ENCODE measurements at places on chromosomes 12 and 14. TPM values are rescaled to one million over a fixed set of nuclear protein-coding genes. Genes with fewer than 3 reads are reported as not detected.

The LMNTD1 gene
- not detected for total RNA-seq

The FSCB gene
- not detected for total RNA-seq

The TAS2R10 gene
- total RNA-seq: 0.22 TPM

The LRRIQ1 gene
- 0.39 TPM for total RNA-seq

The PSMC6 gene
- total RNA-seq: 103 TPM

The WDHD1 gene
- total RNA-seq: 93.7 TPM

The CMA1 gene
- total RNA-seq: not detected

GRCh38 chr12:124764451-124764850 is 99.2 kb downstream of the SCARB1 start:
- DNase-seq: no peak

GRCh38 chr12:117580718-117581062 is 219.3 kb upstream of the NOS1 start:
- DNase-seq: peak; percentile 99

- no peak for DNase-seq
Measured at GRCh38 chr14:26175658-26176057, 422.2 kb downstream of the NOVA1 start.

DNA sequence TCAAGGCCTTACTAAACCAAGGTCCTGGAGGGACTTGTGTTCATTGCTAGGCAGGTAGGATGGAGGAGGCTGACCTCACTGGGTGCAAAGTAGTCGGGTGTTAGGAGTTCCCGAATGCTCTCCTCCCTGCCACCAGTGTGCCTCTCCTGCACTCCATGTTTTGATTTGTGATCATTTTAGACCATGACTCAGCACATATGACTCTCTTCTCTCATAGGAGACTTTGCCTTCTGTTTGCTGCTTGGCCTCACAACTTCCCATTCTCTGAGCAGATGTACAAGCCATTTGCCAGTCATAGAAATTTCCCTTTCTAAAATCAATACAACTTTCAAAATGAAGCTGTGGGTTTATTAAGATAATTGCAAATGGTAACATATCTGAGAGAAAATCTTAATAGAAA is 46.6 kb upstream of the LRIG3 start:
- DNase-seq: no peak

DNA sequence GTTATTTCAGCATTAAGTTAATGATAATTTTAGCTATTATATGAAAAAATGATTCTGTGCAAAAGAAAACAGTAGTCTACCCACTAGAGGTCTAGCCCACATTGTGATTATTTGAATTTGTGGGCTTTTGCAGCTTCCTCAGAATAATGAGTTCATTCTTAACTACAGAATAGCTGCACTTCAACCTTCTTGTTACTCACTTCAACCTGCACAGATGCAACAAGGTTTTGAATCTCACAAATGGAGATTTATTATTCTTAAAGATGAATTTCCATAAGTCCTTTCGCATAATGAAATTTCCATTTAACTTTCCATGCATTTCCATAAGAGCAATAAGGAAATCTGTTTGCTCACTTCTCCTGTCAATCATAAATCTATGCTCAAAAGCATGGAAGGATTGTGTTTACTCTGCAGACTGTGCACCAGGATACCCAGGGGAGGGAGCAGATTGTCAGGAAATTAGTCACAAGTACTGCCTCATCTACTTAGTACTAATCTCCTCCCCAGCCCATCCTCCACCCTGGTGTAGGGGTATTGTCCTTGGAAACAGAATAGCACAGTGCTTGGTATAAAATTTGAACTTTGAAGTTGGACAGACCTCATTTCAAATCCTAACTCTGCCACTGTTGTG is 24.1 kb downstream of the PTGER2 start:
- DNase-seq: no peak

GRCh38 chr12:54526812-54527630 is 22.4 kb upstream of the PDE1B start:
- peak; percentile 92 for DNase-seq

GRCh38 chr14:57462551-57462950 is 31.1 kb downstream of the CCDC198 start:
- no peak for DNase-seq

GRCh38 chr12:100123316-100124095 is 19.2 kb downstream of the BLTP3B start:
- DNase-seq: no peak

GRCh38 chr12:54024127-54024526 is 4.1 kb upstream of the HOXC6 start:
- no peak for DNase-seq

GRCh38 chr14:88683119-88683518 is 109.6 kb downstream of the EML5 start:
- DNase-seq: no peak

GRCh38 chr12:56153678-56154065 is 1.3 kb downstream of the MYL6B start:
- DNase-seq: no peak

- DNase-seq: peak; percentile 91
Measured at GRCh38 chr14:52068615-52069306, at the start of gene NID2. NID2 (minus strand) TSS chr14:52069059; CDS start chr14:52068994, 65 bp downstream.

DNA sequence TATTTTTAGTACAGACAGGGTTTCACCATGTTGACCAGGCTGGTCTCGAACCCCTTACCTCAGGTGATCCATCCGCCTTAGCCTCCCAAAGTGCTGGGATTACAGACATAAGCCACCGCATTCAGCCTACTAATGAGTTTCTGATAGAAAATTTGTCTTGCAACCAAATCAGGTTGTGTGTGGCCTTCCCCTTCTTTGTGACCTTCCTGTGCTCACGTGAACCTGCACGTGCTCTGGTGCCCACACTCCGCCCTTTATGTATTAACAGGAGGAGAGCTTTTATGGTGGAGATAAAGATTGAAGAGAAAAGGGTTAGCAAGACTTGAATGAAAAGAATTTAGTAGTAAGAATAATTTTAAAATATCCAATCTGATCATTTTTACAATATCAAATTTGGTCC is 343.5 kb upstream of the TMEM132C start:
- no peak for DNase-seq

DNA sequence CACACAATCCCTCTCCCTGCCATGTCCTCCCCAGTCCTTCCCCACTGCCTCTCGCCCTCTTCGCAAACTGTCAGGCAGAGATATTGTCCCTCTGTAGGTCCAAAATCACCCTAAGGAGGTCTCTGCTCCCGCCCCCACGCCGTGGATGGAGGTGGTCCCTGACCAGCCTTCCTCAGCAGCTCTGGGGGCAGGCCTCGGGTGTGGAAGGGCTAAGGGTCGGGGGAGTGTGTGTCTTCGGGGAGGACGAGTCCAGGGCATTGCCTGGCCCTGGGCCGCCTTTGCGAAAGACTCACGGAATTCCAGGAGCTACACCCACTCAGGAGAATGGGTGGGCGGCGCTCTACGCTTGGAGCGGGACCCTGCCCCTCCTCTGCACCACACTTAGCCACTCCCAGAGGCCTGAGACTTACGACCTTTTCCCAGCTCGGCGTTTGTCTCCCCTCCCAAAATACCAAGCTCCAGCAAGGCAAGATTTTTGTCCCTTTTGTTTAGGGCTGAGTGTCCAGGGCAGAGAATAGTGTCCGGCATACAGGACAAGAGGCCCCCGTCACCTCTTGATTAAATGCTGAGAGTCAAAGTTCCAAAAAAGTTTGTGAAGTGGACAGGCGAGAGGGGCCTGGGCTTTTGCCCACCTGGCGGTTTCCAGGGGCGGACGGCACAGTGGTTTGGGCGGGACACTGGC is 881 bp downstream of the PYGL start:
- DNase-seq: peak; percentile 70

DNA sequence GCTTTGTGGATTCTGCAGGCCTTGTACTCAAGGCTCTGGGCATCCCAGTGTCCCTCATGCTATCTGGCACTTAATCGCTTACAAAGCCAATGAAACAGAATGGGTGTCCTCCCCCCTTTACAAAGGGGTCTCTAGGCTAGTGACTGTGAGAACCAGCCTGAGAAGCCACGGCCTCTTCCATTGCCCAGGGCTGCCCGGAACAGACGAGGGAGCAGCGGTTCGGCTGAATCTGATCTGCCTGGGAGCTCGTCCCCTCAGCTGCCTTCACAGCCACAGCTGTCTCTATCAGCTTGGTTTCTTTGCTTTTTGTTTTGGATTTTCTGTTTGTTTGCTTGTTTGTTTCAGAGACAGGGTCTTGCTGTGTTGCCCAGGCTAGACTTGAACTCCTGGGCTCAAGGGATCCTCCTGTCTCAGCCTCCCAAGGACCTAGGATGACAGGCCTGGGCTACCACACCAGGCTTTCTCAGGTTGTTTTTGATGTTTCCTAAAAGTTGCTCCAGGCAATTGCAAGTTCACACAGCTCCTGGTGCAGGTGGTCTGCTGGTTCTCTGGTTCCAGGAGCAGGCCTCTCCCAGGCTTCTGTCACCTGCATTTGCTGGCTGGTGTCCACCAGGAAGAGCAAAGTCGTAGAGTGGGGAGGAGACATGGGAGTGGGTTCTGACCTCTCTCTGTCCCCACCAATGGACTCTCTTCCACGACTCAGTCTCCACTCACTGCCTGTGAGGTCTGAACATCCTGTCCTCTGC is 10.9 kb upstream of the RIN3 start:
- DNase-seq: no peak

DNA sequence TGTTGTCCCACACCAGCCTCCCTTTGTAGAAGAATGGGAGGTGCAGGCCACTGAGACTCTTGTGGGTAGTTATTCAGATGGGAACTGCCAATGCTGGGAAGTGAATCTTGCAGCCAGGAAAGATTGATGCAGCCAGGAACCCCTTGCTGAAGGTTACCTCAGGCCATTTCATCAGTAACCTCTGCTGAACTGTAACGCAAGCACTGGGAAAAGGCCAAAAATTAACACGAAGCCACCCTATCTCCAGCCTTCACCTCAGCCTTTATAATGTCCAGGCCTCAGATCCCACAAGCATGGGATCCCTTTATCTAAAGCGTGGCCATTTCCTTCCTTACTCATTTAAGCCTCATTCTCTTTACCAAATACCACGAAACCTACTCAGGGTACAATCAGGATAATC is 211.1 kb downstream of the SPTSSA start:
- DNase-seq: no peak

DNA sequence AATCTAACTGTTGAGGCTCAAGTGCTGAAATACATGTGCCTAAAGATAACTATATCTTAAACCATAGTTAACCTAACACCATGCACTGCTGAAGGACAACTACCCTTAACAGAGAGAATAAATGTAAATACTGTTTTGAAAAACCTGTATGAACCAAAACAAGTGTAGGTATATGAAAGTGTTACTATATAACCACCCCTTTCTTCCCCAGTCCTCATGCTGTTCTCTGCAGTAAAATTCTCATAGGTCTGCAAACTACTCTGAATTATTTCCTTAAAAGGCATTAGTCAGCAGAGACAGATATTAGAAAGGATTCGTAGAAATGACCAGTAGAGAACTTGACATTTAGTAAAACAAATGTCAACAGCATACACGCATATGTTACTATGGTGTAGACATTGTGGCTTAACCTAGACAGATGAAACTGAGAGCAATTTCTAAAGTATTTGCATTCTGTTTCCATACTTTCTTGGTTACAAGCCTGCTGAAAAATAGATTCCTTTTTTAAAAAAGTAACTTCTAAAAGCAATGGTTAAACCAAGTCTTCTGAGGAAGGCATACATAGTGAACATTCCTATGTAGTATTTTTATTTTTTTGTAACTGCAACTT is 13.9 kb downstream of the CSRP2 start:
- DNase-seq: no peak

Measured in H9 (cell line).